ENCODE measurements at places on chromosomes 5 and 9.

DNA sequence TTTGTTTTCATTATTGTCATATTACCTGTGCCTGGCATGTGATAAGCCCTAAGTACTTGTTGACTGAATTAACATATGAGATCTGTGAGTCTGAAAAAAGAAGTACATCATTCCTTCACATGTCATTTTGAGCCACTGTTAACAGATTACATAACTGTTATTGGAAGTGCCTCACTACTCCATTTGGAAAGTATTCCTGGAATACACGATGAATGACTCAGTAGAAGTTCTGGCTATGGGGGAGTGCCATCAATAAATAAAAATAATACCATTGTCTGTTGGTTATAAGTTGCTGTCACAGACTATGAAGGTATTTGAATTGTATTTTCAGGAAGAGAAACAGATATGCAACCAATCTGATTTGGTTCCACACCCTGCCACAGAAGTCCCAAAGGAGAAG lies 12.9 kb downstream of the NIPSNAP3B start:
- no peak for DNase-seq

- no peak for DNase-seq
Measured at GRCh38 chr5:148401604-148402003, 17.8 kb downstream of the FBXO38 start.

- DNase-seq: no peak
Measured at GRCh38 chr5:40223884-40224402, 455.8 kb upstream of the PTGER4 start.

DNA sequence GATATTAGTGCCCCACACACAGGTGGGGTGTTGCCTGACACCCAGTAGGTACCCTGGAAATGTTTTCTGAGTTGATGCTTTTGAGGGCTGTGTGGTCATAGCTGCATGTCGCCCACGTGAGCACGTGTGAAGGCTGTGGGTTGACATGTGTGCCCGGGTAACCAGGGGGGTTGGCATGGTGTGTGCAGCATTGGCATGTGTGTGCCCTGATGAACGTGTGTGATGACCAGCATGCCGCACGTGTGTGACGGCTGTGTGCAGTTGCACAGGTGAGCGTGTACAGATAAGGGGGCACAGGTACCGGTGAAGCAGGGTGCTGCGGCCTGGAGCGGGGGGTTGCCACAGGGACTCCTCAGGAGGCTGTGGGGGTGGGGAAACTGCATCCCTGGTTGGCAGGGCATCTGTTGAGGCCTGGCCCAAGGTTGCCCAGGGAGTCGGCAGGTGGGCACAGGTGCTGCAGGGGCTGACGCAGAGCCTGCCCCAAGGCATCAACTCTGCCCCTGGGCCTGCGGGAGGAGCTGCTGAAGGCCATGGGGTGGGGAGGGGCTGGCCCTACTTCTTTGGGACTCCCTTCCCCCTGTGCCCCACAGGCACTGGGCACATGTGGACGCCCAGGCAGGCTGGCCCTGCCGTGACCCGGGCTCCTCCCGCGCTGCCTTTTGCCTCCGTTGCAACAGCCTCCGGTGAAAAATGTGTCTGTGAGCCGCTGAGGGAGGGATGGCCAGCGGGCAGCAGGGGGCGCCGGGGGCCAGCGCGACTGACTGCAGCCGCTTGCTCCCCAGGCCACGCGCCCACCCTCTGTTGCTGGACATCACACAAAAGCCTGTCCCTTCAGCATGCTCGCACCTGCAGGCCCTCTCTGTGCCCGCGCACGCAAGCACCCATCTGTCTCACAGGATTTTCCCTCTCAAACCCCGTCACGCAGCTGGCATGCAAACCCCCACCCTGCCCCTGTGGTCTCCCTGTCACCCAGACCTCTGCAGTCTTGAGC lies 2.2 kb downstream of the UNC5A start:
- peak; percentile 52 for DNase-seq

DNA sequence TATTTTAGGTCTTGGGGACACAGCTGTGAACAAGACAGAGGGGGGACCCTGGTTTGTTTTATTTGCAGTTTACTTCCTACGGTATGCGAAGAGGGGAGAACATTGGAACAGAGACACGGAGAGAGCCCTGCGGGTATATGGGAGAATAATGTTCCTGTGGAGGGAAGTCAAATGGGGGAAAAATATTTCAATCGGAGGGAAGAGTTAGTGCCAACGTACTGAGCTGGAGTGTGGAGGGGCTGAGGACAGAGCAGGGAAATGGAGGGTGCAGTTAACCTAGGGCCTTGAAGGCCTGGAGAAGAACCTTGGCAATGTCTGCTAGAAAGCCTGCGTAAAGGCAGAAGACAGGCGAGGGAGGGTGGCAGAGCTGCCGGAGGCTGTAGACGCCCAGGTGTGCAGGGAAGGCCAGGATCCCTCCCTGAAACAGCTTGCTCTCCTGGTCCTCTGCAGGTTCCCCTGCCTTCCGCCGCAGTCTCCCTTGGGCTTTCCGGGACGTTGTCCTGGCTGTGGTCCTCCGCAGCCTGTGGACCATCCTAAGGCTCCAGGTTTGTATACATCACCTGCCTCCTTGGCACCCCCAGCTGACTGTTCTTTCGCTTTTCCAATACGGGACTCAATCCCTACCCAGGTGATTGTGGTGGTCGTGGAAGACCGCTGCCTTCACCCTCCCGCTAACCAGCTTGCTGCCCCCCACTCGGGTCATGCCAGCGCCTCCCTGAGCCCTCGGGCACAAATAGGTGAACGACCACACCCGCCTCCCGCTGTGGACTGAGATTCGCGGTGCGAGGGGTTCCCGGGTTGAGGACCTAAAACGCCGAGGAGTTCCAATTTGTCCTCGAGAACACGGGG lies 1.9 kb upstream of the RACK1 start:
- no peak for DNase-seq

DNA sequence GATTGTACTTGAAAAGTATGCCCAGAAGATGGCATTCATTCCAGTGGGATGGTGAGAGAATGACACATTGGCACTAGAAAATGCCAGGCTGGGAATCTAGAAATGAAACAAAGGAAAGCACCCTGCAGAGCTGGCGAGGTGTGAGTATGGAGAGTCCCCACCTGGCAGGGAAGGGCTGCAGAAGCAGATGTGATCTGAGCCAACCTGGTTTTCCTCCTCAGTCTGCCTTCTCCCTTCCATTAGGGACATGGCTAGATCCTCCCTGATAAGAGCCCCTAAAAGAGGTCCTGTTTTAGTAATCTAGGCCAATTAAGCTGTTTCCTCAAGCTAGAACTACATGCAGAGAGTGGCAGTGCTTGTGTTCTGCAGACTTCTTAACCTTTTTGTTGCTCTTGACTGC lies 24.7 kb upstream of the TNFSF15 start:
- no peak for DNase-seq
